ENCODE measurements at places on chromosomes 11 and 22.

DNA sequence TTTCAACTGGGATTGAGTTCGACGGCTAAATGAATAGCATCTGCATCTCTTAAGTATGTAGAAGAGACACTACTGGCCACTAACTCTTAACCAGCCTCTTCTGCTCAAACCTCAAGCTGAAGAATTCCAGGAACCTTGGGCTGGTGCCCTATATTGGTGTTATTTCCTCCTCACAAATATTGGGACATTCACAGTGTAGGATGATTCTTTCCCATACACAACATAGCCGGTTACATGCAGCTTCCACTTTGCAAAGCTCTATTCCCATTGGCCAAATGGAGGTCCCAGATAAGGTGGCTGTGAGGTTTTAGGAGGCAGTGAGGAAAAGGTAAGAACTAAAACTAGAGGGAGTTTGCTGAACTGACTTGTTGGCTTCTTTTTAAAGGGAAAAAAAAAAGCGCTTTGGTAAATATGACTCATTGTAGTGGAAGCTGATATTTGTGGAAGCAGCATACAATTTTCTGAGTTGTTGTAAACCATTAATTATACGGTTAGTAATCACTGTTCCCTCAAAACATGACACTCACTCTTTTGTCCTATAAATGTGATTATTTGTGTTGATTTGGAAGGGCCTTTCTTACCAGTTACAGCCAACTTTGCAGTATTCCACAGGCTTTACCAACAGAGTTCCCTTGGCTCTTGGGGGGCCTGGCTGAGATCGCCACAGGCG lies 17.6 kb downstream of the C22orf31 start:
- no peak for DNase-seq

GRCh38 chr11:95703049-95703448 lies 86.5 kb downstream of the FAM76B start:
- DNase-seq = no peak

DNA sequence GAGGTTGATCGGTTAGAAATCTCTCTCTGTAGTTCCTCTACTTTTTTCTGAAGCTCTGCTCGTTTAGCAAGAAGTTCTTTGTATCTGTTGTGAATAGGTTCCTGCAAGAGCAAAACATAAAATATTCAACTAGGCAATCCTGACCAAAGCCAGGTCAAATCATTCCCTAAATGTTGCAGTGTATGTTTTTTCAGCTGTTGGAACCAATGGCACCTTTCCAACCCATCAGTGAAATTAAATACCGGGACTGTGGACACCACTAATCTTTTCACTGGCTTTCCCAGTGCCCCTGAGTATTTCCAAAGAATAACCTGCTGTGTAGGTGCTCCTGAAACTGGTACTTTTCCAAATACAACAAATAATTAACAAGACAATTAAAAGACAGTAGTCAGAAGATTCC lies 45.1 kb downstream of the CEP57 start:
- DNase-seq = no peak

DNA sequence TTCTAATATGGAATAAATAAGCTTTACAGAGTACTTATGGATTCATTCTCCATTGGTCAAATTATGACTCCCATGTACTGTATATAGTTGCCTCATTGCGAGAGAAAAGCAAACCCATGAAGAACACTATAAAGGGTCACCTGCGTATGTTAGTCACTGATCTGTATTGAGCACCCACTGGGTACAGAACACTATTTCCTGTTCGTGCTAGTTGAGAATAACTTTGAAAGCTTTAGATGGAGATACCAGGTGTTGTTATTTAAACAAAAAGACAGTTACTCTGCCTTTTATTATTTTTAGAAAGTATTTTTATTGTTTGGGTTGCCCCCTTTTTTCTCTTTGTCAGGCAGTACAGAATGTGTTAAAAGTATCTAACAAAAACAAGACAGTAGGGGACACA lies 79.9 kb downstream of the DEUP1 start:
- DNase-seq = no peak

DNA sequence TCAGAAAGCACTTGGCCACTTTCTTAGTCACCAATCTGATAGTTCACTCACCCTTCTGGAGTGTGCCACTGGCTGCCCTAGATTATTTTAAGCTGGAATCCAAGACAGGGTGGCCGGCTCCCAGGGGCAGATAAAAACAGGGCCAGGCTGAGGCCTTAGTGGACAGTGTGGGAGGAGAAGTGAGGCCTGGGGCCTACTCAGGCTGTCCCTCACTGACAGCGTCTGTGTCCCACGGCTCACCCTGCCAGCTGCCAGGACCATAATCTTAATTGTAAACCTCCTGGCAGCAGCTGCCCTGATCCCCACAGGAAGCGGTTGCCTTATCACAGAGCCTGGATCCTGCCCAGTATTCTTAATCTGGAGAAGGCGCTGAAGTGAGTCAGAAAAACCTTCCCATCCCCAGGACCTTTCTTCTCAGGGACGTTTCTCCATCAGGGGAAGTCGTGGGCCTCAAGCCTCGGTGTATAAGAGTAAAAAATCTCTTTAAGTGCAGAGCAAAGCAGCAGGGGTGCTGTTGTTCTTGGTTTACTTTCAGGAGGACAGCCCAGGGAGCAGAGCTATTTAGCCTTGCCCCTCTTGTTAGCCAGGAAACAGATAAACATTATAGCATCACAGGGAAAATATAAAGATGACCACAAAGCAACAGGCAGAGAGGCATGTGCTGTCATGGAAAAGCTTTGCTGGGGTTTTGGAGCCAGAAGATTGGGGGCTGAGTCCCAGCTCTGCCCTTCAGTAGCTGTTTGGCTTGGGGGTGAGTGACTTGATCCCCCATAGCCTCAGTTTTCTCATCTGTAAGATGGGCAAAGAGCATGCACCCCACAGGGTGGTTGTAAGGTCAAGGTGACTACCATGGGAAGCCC lies 39.6 kb downstream of the TSPAN18 start:
- no peak for DNase-seq

GRCh38 chr11:33413301-33413700 lies 156.1 kb downstream of the HIPK3 start:
- DNase-seq = no peak

DNA sequence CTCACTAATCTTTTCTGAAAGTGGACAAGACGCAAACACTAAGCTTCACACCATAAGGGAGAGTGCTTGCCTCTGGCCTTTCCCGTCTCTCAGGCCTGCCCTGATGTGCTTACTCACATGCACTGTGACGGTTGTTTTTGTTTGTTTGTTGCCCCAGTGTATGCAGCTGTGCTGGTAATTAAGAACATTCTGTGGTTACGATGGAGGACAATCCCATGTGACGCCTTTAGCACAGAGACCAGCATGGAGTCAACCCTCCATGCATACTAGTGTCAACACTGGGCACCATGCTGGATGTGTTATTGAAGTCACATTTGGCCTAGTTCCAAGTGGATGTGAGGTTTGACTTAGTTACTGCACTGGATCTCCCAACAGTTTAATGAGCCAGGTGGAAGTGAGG lies 27.8 kb upstream of the CDON start:
- DNase-seq = no peak

DNA sequence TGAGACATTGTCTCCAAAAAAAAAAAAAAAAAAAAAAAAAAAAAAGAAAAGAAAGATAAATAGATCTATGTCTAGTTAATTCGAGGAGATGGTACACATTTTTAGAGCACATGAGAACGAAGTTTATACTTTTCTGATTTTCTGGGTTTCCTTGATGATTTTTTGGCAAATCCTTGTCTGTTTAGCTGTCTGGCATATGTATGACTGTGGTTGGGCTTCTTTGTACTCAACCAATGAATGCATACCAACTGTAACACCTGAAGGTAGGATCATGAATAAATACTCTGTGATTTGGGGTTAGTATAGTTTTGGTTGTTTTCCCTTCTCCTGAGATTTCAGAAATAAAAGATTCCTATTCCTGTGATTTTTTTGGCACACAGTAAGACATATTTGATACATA lies 63.1 kb downstream of the ARHGEF12 start:
- DNase-seq = no peak

GRCh38 chr11:129825380-129825779 lies 9.7 kb downstream of the TMEM45B start:
- DNase-seq = no peak

GRCh38 chr11:14975252-14975587 lies 3.1 kb upstream of the CALCA start:
- no peak for DNase-seq

DNA sequence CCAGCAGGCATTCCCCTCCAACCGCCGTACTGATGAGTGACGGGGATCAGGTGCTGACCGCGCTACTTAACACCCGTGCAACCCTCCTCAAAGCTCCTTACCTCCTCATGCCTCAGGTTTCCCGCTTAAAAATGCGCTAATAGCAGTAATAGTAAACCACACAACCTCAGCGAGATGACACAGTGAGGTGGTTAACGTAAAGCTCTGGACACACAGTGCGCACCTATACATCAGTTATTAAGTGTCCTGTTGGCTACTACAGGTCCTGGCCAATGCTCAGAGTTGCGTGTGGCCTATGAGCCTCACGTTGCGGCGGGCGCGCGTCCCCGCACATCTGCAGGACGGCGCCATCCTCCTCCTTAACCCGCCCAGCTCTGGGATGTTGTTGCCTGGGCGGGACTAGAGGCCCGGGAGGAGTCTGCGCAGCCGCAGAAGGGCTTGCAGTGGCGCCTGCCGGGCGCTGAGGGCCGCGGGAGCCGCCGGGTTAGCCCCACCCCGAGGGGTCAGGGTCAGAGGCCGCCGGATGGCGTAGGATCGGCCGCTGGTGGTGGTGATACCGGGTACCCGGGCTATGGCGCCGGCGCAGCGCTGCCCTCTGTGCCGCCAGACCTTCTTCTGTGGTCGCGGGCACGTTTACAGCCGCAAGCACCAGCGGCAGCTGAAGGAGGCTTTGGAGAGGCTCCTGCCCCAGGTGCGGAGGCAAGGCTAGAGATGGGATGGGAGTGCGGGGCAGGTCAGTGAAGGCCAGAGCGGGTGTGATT lies at the start of gene CENATAC:
Gene CENATAC, plus strand, starts transcription at position 512 of the 761 bp plus-strand sequence. Its CDS starts 60 bp downstream, at position 572.
- DNase-seq = peak; percentile 87

- no peak for DNase-seq
These were observed 565.0 kb upstream of the CNTN5 start for GRCh38 chr11:98455500-98456307.

GRCh38 chr11:82890936-82891335 lies 9.3 kb downstream of the PRCP start:
- no peak for DNase-seq

- DNase-seq = no peak
These were observed 162.7 kb upstream of the SORL1-AS1 start for GRCh38 chr11:121615501-121615900.

DNA sequence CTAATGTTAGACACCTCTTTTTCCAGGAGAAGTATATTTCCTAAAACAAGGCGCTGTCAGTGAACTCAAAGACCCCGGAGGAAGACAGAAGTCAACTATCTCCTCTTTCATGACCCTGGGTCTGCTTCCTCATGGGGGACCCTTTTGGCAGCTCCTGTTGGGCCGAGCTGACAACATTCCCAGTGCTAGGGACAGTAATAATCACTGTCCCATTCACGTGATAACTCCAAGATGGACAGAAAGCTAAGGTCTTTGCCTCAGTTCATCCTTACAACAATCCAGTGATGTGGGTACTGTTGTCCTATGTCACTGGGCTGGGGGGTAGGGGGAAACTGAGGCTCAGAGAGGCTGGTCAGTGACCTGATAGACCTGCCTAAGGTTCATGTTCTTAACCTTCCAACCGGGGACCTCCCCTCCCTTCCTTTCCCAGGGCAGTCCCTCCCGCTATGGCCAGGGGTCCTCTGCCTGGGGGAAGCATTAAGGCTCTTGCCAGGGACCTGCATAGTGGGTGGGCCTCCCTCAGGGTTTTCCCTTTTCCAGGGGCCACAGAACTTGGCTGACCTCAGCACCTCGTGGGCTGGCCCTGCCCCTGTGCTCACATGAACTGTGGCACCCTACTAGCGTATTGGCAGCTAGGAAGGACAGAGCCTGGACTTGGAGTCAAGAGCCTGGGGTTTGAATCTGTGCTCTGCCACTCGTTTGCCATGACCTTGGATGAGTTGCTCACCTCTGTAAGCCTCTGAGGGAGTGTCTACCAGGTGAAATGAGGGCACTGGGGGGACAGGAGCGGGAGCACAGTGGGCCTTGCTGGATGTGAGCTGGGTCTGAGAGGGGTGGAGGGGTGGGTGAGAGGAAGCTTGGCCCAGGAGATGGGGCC lies 53.6 kb downstream of the LRRC32 start:
- no peak for DNase-seq

DNA sequence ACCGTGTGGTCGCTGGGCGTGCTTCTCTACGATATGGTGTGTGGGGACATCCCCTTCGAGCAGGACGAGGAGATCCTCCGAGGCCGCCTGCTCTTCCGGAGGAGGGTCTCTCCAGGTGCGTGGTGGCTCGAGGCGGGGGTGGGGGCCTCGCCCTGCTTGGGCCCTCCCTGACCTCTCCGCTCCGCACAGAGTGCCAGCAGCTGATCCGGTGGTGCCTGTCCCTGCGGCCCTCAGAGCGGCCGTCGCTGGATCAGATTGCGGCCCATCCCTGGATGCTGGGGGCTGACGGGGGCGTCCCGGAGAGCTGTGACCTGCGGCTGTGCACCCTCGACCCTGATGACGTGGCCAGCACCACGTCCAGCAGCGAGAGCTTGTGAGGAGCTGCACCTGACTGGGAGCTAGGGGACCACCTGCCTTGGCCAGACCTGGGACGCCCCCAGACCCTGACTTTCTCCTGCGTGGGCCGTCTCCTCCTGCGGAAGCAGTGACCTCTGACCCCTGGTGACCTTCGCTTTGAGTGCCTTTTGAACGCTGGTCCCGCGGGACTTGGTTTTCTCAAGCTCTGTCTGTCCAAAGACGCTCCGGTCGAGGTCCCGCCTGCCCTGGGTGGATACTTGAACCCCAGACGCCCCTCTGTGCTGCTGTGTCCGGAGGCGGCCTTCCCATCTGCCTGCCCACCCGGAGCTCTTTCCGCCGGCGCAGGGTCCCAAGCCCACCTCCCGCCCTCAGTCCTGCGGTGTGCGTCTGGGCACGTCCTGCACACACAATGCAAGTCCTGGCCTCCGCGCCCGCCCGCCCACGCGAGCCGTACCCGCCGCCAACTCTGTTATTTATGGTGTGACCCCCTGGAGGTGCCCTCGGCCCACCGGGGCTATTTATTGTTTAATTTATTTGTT lies 2.4 kb downstream of the PIM3 start:
- DNase-seq = no peak
